ENCODE measurements at places on chromosomes 5 and 9. TPM values are rescaled to one million over a fixed set of nuclear protein-coding genes. Genes with fewer than 3 reads are reported as not detected.

The SPINK6 gene
- total RNA-seq = not detected

DNA sequence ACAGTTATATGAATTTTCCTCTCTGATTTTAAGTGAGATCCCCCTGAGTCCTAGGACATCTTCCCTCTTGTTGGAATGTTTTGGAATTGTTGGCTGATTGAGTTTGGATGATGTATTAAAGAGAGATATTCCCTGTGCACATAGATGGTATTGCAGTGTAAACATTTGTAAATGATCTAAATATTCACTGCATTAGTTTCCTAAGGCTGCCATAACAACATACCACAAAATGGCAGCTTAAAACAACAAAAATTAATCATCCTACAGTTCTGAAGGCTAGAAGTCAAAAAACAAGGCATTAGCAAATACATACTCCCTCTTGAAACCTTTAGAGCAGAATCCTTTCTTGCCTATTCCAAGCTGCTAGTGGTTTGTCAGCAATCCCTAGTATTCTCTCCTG lies 38.0 kb upstream of the MROH2B start:
- DNase-seq = no peak

DNA sequence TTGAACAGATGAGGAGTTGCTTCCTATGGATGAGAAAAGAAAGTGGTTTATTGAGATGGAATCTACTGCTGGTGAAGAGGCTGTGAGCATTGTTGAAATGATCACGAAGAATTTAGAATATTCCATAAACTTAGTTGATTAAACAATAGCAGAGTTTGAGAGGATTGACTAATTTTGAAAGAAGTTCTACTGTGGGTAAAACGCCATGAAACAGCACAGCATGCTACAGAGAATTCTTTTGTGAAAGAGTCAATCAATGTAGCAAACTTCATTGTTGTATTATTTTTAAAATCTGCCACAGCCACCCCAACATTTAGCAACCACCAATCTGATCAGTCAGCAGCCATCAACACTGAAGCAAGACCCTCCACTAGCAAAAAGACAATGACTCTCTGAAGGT lies 309.1 kb downstream of the SPOCK1 start:
- no peak for DNase-seq

DNA sequence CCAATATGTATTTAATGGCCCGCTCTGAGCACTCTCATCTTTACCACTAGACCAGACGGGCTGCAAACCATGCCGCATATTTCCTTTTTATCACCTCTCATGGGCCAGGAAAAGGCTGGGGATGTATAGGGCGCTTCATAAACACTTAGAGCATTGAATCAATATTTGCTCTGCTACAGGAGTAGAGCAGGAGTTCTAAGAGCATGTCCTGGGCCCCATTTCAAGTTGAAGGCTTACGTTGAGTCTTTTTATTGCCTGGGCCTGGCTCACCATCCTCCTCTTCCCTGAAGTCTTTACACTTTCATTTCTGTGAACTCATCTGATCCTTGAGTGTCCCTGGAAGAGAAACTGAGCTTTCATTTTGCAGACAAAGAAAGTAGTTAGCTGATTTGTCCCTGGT lies 112.4 kb downstream of the FSTL4 start:
- no peak for DNase-seq

The EIF4E1B gene
- total RNA-seq = 0.27 TPM

DNA sequence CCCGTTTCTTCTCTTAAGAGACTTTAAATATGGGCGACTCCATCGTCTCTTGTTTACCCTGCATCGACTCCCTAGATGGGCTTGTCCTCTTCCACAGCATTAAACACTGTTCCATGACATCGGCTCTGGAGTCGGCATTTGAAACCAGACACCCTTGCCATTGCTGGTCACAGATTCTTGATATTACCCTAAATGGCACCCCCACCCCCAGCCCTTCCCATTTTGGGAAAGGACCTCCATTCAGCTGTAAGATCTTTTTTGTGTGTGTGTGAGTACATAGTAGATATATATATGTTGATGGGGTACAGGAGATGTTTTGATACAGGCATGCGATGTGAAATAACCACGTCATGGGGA lies 51.1 kb upstream of the SH3PXD2B start:
- DNase-seq = no peak

- no peak for DNase-seq
Measured at GRCh38 chr5:179257176-179257682, 88.0 kb downstream of the ADAMTS2 start.

DNA sequence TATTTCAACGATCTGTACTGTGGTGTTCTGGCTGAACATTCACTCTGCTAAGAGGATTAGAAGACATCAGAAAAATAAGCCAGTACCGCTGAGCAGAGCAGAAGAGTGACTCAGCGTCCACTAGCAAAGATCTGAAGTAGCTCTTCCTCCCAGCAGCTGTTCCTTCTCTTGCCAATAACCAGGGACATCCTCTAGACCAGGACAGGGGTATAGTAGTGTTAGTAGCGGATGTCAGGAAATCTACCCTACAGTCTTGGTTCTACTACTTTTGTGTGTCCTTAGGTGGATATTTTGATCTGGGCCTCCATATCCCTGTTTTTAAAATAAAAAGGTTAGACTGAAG lies 103.6 kb downstream of the TSSK1B start:
- no peak for DNase-seq

The SPATA24 gene
- 4.4 TPM for total RNA-seq

The LCN9 gene
- total RNA-seq = not detected

The CKS2 gene
- total RNA-seq = 38.0 TPM

GRCh38 chr5:140114341-140115185 lies 654 bp downstream of the PURA start:
- peak; percentile 38 for DNase-seq

The INPP5E gene
- total RNA-seq = 11.1 TPM

DNA sequence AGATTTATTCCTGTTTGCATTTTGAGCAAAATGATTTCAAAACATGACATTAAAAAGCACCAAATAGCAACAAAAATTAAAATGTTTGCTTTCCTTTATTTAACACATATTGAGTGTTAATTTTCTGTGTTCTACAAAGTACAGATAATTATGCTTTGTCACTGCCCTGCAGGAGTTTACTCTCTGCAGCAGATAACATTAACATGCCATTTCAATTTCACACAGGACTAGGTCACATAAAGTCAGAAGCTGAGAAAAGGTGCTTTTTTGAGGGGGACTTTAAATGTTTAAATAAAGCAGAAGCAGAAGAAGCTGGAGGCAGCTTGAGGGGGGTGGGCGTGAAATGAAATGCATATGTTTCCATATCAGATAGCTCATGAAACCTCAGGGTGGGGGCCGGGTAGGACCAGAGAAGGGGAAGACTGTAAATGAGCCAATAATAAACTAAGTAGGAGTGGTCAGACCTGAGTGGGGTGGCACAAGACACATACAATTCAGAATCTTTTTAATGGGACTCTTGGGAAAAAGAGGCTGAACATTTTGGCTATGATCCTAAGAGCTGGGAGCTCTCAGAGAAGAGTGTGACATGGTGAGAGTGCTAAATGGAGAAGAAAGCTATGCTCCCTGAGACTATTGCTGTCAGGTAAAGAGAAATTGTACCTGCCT lies 387.5 kb downstream of the FAM170A start:
- DNase-seq = no peak

GRCh38 chr5:126527892-126528291 lies 67.1 kb downstream of the ALDH7A1 start:
- no peak for DNase-seq

DNA sequence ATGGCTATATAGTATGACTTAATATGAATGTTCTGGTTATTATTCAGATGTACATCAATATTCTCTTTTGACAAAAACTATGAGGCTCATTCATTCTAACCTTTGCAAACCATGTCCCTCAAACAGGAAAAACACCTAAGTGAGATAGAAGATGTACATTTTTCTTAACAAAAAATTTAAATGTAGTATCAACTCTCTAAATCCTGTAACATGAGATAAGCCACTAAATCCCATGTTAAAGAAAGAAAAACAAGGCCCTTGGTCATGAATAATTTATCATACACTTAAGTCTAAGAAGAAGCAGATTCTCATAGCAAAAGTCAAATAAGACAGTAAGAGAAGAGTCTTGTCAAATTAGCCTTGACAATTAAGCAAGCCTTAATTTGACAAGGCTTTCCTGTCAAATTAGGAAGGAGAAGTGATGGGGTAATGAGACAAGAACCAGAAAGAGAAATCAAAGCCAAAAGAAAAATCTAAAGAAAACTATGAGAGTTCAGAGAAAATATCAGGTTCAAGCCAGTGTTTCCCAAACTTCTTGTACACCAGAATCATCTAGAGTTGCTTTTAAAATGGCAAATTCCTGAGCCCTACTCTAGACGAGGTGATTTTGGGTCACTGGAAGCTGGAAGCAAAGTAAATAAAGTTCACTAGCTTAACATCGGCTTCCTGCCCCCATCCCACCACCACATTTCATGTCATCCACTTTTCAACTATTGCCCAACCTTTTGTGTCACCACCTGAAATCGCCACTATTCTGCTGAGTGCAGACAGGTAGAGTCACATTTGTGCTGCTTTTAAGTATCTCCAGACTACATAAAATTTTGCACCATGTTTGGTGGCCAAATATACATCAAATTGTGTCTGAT lies 76.5 kb downstream of the NR6A1 start:
- DNase-seq = no peak

The EPB41L4A gene
- 130 TPM for total RNA-seq

DNA sequence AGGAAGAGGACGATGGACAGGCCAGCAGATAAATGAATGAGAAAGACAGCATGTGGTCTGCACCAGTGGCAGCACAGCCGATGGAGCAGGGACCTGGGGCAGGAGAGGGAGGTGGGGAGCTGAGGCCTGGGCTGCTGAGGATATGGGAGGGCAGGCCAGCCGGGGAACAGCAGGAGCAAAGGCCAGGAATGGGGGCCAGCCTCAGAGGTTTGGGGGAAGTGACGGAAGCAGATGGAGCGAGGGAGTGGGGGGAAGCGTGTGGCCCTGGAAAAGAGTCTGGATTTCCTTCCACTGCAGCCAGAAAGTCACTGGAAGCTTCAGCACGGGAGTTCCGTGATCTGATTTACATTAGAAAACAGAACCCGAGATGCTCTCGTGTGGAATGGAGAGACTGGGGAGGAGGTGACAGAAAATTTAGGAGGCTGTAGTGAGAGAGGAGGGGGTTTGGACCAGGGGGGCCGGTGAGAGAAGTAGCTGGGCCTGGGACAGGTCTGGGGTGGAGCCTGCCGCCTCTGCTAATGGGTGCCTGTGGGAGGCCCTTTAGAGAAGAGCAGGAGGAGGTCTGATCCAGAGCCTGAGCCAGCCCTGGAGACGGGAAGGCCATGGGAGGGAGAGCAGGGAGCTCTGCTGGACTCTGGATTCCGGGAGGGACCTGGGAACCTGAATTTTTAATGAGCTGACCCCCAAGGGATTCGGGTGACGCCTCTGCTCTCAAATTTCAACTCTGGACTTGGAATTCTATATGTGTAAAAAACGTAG lies 65.4 kb downstream of the TSPAN17 start:
- DNase-seq = no peak

DNA sequence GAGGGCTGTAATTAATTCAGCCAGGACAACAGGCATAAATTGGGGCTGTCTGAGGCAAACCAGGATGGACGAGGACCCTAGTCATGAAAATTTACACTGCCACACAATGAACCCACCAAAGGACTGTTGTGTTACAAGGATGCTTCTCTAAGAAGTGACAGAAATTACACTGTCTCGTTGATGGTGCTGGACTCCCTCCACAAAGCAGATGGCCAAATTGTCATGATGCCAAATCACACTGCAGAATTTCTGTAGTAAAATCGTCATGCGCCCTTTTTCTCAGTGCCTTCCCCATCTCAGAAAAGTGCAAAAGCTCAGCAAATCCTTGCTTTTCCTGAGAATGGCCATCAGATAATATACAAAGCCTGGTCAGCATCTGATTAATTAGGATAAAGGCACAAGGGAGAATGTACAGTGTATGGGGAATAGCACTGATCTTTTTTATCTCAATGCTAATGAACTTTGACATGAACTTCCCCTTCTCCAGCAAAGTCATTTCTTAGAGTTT lies 545.8 kb downstream of the CSNK1G3 start:
- DNase-seq = peak; percentile 65

DNA sequence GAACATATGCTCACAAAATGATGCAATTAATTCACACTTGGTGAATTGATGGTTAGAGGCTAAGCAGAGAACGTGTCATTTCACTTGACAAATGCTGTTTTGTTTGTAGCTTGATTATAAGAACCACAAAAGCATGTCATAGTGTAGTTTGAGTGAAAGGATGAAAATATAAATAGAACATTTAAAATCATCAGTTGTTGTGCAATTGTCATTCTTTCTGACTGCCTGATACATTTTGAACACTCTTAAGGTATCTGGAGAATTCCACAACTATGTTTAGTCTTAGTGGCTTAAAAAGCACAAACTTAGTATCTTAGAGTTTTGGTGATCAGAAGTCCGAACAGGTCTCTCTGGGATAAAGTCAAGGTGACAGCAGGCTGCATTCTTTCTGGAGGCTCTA lies 129.4 kb downstream of the BASP1 start:
- no peak for DNase-seq

DNA sequence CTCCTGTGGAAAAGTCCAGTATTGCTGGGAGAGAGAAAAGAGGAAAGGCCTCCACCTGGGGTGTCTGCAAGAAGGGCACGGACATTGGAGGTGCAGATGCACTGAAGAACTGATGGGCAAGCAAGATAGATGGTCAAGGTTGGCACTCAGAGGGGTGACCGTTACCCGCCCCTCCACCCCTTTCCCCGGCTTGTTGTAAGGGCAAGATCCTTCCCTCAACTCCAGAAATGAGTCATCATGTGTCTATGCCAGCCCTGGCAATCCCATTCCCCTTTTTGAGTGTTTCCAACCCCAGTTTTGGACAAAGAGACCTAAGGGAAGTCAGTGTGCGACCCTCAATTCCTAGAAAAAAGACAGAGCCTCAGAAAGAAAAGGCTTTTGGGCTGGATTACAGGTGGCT lies 34.9 kb upstream of the ATP6V1G1 start:
- DNase-seq = no peak

GRCh38 chr5:132193165-132193694 lies 34.4 kb downstream of the P4HA2 start:
- DNase-seq = no peak

- DNase-seq = peak; percentile 33
Measured at GRCh38 chr9:87684627-87685219, 41.2 kb upstream of the CTSL start.

- DNase-seq = no peak
Measured at GRCh38 chr9:85536076-85536475, 205.7 kb downstream of the AGTPBP1 start.

DNA sequence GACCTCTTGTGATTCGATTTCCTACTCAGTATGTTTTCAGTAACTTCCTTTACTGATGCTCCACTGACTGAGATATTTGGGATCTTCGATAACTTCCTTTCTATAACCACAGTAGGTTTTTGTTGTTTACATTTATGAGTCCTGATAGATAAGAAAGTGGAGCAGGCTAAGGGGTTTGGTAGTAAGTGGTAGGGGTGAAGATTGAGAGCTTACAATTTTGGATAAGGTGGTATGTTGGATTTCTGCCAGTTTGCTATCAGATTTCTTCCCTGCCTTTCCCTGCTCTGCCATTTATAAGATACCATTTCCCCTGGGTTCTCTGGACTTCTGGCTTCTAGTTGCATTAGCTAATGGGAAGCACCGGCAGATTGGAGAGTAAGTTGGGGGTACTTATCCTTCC lies 7.9 kb upstream of the NDUFS4 start:
- DNase-seq = no peak

Measured in cerebellum (tissue), 4 donors.